ENCODE measurements at places on chromosomes 11 and 22. TPM values are rescaled to one million over a fixed set of nuclear protein-coding genes. Genes with fewer than 3 reads are reported as not detected.

Gene DRD2
- not detected for total RNA-seq

Gene BEST1
- 0.37 TPM for total RNA-seq

Gene GLYAT
- not detected for total RNA-seq

Gene NOX4
- not detected for total RNA-seq

Gene TRIM48
- not detected for total RNA-seq

Gene DLG2
- 2.1 TPM for total RNA-seq

Gene NLRP14
- total RNA-seq: 0.11 TPM

Measured in activated CD4-positive, alpha-beta T cell treated with anti-CD3 and anti-CD28 coated beads for 36 hours (primary cell).